ENCODE measurements at places on chromosomes 7 and 10.

GRCh38 chr10:122269059-122269687, 1.9 kb upstream of the BTBD16 start:
- DNase-seq: no peak

- no peak for DNase-seq
Observed at GRCh38 chr10:94858005-94858404, 80.5 kb upstream of the CYP2C9 start.

DNA sequence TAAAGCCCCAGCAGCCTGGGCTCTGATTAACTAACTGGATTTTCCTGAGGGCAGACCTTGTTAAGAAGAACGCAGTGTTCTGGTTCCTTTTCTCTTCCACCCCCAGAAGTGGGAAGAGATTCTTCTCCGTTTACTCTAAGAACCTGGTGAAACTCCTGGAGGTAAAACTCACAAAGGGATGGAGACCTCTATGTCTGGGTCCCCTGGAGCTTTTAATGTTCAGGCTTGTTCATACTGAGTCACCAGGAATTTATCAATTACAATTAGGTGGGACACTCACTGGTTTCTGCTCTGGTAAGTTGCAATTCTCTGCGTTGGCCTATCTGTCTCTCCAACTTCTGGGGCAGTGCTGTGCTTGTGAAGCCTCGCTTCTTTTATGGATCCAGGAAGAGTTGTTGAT, 73.3 kb upstream of the CACNB2 start:
- DNase-seq: no peak

DNA sequence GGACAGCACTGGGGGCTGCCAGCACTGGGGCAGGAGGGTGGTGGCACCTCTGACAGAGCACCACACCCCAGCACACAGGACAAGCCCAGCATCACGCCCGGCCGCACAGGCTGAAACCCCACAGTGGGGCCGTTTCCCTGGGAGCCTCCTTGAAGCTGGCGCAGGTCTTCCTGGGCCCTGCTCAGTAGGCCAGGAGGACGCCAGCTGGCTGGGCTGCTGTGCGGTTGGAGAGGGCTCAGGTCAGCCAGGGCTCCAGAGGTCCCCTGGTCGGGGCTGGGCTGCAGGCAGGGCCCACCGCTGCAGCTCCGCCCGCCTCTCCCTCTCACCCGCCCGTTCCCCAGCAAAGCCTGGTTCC, 137.3 kb downstream of the TCERG1L start:
- DNase-seq: peak; percentile 60

DNA sequence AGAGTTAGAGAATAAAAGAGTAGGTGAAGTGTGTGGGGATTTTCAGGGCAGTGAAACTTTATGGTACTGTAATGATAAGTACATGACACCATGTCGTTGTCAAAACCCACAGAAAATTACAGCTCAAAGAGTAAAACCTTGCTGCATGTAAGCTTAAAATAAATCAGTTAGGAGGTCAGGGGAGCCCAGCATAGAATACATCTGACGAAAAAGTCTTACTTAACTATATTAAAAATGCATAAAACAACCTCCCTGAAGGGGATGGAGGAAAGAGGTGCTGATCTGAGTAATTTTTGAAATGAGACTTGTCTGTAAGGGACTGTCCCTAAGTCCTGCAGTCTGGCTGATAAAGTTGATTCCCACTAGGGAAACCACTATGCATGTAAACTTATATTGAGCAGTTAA, 49.8 kb upstream of the AKR1E2 start:
- DNase-seq: no peak

- no peak for DNase-seq
Observed at GRCh38 chr10:61215246-61215645, 237.9 kb downstream of the TMEM26 start.

DNA sequence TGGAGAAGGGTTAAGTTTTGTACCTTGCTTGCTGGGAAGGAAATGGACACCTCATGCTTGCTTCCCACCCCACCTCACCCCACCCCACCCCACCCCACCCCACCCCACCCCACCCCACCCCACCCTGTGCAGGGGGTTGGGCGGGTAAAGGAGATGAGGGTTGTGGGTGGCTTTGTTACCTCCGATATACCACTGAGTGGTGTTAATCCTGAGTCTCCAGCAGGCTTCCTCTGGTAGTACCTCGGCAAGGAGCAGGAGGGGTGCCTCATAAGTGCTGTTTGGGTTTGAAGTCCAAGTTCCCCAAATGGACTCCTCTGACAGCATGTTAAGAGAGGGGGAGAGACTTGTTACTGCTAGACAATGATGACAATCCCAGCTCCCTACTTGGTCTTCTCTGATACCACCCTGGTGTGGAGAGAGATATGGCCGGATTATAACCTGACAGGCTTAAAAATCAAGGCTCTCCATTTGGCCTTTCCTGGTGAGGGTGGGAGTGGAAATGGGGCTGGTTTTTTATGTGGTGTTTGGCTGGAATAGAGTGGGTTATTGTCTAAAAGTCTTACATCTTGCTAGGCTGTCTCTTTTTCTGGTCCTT, 11.7 kb downstream of the SAMD8 start:
- no peak for DNase-seq

All from posterior vena cava (tissue), 2 donors.